ENCODE measurements at places on chromosomes 7 and 10.

GRCh38 chr10:26507441-26507840 lies 69.3 kb downstream of the APBB1IP start:
- DNase-seq: no peak

DNA sequence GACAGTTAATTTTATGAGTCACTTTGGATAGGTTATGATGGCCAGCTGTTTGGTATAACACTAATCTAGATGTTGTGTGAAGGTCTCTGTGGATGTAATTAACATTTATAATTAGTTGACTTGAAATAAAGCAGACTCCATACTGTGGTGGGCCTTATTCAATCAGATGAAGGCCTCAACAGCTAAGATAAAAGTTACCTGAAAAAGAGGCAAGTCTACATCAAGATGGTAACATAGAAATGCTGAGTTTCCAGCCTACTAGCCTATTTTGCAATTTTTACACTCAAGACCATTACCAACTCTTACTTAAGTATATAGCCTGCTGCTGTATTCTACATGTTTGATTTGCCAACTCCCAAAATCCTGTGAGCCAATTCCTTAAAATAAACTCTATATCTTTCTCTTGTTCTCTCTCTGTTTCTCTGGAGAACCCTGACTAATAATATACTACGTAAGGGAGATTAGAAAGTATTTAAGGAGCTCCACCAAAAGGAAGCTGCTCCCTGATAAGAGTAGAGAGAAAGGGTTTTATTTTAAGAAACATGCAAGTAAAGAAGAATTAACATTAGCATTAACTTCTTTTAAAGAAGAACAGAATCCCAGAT lies 42.7 kb downstream of the ZNF438 start:
- DNase-seq: no peak

DNA sequence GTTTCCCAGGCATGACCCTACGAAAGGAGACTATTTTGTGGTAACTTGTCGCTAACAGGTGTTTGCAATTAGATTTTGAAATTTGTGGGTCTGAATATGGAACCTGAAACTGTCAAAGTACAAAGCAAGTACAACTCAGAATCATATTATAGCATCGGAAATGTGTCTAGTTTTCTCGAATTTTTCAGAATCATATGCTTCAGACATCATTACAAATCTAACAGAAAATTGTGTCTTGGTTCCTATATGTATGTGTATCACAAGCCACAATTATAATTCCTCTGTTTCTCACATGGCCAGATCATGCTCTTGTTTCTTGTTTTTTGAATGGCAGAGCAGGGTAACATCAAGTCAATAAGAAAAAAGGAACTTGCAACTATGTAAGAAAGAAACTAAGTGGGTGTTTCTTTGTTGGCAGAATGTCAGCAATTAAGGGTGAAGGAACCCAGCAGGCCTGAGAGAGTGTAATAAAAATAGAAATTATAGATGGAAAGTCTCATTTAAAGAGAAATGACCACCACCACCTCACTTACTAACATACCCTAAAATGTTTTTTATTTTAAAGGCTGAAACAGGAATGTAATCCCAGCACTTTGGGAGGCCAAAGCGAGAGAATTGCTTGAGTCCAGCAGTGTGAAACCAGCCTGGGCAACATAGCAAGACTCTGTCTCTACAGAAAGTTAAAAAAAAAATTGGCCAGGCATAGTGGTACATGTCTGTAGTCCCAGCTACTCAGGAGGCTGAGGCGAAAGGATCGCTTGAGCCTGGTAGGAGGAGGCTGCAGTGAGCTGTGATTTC lies 51.3 kb downstream of the PRTFDC1 start:
- no peak for DNase-seq

DNA sequence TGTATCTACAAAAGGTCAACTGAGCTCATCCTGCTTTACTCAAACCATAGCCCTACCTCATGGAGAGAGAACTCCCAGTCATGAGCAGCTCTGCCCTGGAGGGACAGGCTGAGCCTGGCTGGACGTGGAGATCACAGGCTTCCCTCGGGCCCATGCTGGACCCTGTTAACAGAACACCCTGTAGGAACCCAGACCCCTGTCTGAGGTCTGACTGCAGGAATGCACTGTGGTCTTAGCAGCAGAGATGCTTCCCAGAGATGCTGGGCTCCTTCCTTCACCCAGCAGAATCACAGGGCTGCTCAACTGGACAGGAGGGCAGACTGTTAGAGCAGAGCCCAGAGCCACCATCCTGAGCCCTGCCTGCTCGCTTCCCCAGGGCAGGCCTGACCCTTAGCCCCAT lies 814 bp downstream of the TMEM72 start:
- DNase-seq: no peak

DNA sequence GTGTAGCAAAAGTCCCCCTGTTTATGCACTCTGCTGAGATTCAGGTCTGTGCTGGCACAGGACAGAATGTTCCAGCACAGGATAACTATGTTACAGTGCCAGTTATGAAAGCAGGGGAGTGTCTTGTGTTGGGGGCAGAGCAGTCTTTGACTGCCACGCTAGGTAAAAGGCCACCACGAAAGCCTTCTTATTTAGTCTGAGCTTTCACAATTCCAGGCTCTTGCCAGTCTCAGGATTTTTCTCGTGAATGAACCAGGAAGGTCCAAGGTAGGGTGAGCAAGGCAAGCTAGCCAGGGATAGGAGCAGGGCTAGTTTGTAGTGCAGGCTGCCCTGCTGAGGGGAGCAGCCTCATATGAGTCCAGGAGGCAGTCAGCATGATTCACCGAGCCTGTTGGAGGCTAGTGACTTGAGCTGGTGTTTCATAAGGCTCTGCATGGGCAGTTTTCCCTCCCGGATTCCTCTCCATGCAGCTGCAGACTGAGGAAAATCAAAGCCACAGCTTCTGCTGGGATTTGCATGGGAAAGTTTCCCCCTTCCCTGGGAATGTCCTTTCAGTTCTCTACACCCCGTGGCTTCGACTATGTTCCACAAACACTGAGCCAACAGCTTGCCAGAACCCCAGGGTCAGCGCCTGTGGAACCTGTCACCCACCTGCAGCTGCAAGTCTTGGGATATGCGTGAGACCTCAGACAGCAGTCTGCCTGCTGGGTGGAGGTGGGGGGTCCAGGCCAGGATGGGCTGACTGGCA lies 112.3 kb downstream of the JCAD start:
- no peak for DNase-seq

- no peak for DNase-seq
Observed at GRCh38 chr7:151626422-151627115, 106.9 kb upstream of the RHEB start.

DNA sequence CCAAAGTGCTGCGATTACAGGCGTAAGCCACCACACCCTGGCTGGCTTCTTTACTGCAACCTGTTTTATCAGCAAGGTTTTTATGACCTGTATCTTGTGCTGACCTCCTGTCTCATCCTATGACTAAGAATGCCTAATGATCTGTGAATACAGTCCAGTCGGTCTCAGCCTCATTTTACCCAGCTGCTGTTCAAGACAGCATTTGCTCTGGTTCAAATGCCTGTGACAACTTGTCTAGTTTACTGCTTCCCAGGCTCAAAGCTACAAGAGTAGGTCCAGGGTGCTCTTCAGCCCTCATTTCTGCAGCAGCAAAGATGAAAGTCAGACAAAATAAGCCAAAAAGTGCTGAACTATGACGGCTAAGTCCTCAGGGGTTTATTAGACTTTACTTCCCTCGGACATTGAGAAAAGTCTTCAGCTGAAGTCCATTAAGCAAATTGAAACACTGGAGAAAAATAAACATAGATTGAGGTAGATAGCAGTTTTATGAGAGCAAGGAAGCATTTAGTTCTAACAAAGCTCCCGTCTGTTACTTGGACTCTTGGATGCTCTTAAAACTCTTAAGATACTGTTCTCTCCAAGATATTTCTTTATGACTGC lies 12.5 kb upstream of the LYZL1 start:
- no peak for DNase-seq

DNA sequence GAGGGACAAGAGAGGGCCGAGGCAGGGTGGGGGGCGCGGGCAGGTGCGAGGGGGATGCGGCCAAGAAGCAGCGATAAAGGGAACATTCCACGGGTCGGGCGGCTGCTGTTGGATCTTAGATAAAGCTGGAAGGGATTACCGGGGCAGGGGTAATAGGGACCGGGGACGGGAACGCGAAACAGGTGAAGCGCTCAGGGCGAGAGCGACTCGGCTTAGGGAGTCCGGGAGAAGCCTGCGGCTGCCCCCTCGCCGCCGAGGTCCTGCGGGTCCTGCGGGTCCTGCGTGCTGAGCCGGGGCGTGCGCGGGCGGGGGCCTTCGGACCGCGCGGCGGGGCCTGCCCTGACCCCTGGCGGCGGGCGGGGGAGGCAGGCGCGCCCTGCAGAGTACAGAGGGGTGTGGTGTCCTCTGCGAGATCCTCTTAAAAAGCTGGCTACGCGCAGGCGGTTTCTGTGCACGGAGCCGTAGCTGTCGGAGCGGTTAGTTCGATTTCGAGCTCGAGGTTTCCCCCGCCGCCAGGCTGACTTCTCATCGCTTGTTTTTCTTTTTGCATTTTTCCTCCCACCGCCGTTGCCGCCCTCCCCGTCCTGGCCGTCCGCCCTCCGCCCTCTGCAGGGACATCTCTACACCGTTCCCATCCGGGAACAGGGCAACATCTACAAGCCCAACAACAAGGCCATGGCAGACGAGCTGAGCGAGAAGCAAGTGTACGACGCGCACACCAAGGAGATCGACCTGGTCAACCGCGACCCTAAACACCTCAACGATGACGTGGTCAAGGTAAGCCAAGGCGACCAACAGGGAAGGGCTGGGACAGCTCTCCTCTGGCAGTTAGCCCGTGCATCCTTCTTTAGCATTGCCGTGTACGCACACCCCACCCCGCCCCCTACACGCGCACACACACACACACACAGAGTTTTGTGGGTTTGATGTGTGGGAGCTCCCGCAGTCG lies 1.4 kb downstream of the CAV1 start:
- no peak for DNase-seq

DNA sequence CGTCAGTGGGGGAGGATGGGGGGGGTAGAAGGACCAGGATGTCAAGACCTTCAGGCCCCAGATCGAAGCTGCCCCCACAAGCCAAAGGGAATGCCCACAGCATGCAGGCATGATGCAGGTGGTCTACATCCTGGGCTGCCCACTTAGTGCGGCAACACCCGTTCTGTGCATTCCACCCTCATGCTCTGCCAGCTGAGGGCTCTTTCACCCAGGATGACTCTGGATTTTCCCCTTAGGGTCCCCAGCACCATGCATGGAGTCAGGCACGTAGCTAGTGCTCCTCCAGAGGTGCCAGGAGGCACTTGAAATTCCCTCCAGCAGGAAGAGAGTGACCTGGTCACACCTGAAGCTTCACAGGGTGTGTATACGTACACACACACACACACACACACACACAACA lies 66.2 kb downstream of the SH3PXD2A start:
- DNase-seq: no peak

GRCh38 chr10:31063841-31064240 lies 32.2 kb upstream of the ZNF438 start:
- no peak for DNase-seq

GRCh38 chr7:107966711-107967110 lies 36.2 kb downstream of the LAMB1 start:
- DNase-seq: no peak

DNA sequence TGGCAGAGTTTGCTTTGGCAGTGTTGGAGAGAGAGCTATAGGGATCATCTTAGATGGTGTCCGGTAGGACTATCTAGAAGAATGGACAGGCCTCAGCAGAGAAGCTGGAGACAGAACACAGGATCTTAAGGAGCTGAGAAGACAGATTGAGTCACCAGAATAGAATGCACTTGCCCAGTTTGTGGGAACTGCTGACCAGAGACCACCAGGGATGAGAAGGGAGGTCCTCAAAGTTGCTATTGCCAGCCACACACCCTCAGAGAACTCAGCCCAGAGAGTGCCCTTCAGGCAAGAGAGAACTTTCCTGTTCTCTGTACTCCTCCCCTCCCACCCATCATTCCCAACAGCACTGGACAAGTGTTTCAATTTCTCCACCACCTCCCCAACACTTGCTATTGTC lies 25.3 kb upstream of the GALNT11 start:
- DNase-seq: no peak

DNA sequence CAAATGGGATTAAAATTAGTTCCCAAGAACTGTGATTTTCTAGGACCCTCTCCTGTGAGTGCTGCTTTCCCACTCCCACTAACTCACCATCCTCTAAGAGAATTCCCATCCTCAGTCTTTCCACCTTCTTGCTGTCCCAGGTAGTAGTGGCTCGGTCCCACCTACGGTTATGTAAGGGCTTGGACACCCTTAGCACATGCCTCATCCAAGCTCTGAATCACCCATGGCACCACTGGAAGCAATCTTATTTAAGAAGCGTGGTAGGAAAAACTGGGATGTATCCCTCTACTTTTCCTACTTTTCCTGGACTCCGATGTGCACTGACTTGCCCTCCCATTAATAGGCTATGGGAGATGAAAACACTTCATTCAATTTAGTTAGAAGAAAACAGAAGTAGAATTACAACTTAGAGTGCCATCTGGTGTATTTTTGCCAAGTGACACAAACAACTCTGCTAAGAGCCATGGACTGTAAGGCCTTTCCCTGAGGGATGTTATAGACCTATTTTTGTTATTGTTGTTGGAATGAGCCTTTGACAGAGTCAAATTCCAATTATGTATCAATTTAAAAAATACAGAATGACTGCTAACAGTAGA lies 13.7 kb upstream of the ANKRD22 start:
- DNase-seq: no peak

DNA sequence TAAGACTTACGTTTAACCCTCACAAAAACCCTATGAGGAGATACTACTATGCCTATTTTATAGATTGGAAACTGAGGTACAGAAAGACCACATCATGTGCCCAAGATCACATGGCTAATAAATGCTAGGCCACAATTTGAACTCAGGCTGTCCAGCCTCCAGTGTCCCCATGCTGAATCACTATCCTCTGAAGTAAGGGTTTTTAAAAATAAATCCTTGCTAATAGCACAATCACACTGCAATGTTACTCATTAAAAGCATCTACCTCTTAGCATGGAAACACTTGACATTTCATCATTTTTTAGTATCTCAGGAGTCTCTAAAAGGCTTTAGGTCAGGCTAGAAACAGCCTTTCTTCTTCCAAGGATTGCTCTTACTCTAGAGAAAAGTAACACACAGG lies 50.0 kb upstream of the PPP1R3C start:
- DNase-seq: no peak

GRCh38 chr10:28181478-28182096 lies 121.3 kb downstream of the MPP7 start:
- DNase-seq: no peak

DNA sequence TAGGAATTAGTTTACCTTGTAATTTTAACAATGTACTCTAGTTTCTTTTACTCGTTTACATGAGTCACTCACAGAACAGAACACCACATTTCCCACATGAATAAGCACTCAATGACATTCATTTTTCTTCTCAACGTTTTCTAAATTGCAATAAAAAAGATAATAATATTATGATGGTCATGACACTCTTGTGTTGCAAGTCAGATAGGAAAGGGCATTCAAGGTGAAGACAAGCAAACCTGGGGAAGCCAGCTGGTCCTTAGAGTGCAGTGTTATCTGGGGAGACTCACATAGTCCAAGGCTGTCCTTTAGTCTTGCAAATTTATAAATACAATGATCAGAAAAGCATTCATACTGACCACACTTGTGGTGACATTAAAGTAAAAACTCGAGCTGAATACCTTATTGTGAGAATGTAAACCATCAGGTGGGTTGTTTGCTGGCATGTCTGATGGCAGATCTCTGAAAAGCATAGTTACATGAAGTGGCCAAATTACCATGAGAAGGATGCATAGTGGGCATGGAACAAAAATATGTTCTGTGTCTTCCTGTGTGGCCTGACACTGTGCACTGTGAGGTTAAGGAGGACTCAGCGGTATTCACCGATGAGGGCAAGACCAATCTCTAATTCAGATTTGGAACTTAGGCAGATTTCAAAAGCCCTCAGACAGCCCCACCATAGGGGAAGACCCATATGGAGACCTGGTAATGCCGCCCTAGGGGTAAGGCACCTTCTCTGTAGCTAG lies 158.9 kb upstream of the ASAH2 start:
- no peak for DNase-seq
